ENCODE measurements at places on chromosomes 2 and 18.

GRCh38 chr18:37252854-37253393 is 312.7 kb downstream of the CELF4 start:
- DNase-seq, result no peak

DNA sequence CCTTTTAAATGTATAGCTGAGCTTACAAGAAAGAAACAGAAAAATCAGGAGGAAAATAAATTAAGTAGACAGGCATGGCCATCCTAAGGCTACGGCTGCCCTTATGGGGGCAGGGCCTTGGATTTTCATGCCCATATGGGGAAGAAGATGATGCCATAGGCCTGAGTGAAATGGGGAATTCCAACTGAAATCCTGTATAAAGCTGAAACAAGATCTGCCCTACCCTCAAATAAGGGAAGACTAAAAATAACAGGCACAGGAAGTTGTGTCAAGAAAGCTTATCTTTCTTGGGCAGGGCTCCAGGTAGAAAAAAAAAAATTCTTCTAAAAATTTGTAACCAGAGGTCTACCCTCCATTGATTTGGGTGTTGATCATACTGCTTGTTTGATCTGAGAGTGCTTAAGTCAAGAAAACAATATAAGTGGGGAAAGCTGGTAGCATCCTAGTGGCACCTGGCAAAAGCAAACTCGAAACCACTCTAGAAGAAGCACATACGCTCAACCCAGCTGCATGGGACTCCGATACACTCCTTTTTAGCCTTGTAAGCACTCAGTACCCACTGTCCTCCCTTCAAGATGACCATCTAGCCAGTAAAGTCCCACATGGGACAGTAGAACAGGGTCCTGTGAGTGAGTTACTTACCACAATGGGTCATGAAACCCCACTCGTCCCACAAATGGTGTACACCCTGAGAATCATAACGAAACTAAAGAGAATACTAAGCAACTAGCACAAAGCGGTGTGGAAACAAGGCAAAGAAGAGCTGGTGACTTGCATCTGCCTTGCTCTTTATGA is 22.3 kb downstream of the DNAH7 start:
- DNase-seq, result no peak

- DNase-seq, result no peak
These were observed 16.9 kb upstream of the COL6A3 start for GRCh38 chr2:237430861-237431260.

DNA sequence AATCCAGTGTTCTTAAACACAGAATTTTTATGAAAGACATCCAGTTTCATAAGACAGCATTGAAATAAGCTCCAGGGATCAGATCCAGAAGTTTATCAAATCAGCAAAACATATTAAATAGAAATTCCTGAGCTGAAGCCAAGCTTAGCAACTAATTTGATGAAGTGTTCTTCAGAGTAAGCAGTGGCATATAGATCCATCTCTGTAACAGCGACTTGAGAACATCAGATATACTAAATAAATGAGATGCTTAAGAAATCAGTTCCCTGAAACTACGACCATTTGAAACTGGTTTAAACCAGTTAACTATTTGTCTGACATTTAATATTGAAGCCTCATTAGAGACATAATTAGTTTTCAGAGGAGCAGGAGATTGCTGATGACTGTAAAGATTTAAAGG is 34.1 kb downstream of the PPP1R1C start:
- no peak for DNase-seq

GRCh38 chr2:205858881-205859441 is 176.7 kb downstream of the NRP2 start:
- DNase-seq, result no peak

DNA sequence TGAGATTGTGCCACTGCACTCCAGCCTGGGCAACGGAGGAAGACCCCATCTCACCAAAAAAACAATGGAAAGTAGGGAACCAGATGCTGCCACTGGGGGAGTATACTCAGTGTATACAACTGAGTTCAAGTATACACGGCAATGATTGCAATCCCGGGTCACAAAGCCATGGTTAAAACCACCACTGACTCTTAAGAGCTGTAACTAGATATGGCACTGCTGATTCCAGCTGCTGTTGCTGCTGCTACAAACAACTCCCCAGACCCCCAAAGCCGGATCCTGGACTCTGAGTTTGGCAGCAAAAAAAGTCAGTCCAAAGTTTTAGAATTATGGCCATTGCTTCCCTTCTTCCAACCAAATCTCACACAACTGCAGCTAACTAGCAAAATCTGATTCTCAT is 43.7 kb upstream of the COX7A2L start:
- no peak for DNase-seq

DNA sequence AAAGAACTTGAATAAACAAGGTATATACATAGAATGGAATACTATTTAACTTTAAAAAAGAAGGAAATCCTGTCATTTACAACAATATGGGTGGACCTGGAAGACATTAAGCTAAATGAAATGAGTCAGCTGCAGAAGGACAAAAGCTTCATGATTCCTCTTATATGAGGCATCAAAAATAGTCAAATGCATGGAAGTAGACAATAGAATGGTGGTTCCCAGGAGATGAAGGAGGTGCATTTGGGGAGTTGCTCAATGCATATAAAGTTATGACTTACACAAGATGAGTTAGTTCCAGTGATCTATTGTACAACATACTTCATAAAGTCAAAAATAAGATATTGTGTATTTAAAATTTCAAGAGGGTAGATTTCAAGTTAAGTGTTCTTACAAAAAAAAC is 426.1 kb upstream of the UBE2E3 start:
- no peak for DNase-seq

GRCh38 chr2:219459460-219460311 is 25.0 kb downstream of the SPEG start:
- DNase-seq, result peak; percentile 11

DNA sequence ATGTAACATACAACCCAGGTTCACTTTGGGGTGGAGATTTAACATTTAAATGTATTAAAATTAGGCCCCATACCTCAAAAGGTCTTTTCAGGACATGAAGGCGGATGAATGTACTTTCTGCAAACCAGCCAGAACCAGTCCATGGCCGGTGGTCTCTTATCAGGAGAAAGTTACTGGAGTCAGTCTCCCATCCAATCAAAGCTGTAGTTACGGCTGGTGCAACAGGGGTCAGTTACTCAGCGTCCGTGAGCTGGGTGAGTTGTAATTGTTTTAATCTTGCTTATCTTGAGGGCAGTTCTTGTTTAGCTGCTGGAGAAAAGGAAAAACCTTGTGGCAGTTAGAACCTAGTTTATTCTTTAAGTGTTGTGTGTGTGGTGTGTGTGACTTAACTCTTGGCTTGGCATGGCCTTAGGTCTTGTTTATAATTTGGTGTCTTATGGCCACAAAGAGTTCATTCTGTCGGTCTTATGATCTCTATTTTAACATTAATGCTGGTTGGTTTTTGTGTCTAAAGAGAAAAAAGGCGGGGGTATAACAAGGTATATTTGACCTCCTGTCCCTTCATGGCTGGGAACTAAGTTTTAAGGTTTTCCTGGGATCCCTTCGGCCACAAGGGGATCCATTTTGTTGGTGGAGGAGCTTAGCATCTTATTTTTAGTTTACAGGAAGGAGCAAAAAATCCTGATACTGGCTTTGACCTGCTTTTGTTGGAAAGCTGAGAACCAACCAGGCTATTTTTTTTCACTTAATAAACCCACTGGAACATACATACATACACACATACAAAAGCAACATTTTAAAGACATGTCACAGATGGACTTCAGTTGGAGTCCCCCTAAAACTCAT is 143.5 kb upstream of the NCK2 start:
- no peak for DNase-seq

DNA sequence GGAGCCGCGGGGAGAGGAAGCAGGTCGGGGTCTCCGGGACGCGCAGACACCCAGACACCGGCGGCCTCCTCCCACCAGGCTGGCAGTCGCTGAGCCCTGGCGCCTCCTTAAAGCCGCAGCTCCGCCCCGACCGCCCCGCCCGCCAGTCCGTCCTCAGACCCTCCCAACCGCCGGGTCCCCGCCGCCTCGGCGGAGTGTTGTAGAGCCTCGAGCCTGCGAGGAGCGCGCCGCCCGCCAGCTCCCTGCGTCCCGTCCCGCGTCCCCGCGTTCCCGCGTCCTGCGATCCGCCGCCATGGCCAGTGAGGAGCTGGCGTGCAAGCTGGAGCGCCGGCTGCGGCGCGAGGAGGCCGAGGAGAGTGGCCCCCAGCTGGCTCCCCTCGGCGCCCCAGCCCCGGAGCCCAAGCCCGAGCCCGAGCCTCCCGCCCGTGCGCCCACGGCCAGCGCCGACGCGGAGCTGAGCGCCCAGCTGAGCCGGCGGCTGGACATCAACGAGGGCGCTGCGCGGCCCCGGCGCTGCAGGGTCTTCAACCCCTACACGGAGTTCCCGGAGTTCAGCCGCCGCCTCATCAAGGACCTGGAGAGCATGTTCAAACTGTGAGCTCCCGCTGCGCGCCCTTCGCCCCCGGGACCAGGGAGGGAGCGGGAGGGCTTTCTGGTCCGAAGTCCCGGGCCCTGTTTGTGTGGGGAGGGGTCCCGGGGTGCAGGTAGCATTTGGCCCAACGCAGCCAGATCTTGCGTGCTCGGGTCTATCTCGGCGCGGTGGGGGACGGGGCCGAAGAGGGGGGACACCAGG is at the start of gene EFHD1:
Gene EFHD1 (plus strand): TSS at position 192 of the 793 bp plus-strand sequence. CDS start 101 bp downstream, at position 293.
- DNase-seq, result peak; percentile 25

GRCh38 chr2:191862156-191862775 is 15.4 kb upstream of the CAVIN2 start:
- no peak for DNase-seq

- DNase-seq, result no peak
These were observed 232.8 kb downstream of the GRB14 start for GRCh38 chr2:164388511-164388910.

- DNase-seq, result no peak
These were observed 175.2 kb downstream of the TMEM200C start for GRCh38 chr18:5720132-5720531.

- DNase-seq, result no peak
These were observed 7.5 kb upstream of the SCLY start for GRCh38 chr2:238053191-238053776.

GRCh38 chr2:21251216-21251980 is 127.6 kb downstream of the TDRD15 start:
- no peak for DNase-seq

DNA sequence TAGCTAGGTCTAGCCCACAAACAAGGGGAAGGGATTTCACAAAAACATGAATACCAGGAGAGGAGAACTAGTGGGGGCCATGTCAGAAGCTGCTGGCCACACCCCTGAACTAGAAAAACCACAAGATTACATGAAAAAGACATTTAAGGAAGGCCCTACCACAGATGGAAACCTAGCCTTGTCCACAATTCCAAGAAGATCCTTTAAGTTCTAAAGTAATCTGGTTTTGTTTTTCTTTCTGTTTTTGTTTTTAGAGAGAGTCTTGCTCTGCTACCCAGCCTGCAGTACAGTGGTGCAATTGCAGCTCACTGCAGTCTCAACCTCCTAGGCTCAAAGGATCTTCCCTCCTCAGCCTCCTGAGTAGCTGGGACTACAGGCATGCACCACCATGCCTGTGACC is 34.2 kb upstream of the CAB39 start:
- DNase-seq, result no peak

DNA sequence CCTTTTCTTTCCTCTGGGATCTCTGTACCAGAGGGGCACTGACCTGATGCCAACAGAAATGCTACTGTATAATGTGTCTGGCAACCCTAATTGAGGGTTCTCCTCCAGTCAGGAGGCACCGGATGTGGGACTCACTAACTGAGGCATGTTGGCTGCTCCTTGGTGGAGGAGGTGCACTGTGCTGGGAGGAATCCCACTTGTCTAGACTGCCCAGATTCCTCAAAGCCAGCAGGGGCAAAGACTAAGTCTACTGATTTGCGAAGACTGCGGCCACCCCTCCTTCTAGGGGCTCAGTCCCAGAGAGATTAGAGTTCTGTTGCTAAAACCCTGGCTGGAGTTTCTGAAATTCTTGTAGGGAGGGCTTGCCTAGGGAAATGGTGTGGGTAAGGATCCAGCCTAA is 1192.1 kb downstream of the DPP10 start:
- no peak for DNase-seq

DNA sequence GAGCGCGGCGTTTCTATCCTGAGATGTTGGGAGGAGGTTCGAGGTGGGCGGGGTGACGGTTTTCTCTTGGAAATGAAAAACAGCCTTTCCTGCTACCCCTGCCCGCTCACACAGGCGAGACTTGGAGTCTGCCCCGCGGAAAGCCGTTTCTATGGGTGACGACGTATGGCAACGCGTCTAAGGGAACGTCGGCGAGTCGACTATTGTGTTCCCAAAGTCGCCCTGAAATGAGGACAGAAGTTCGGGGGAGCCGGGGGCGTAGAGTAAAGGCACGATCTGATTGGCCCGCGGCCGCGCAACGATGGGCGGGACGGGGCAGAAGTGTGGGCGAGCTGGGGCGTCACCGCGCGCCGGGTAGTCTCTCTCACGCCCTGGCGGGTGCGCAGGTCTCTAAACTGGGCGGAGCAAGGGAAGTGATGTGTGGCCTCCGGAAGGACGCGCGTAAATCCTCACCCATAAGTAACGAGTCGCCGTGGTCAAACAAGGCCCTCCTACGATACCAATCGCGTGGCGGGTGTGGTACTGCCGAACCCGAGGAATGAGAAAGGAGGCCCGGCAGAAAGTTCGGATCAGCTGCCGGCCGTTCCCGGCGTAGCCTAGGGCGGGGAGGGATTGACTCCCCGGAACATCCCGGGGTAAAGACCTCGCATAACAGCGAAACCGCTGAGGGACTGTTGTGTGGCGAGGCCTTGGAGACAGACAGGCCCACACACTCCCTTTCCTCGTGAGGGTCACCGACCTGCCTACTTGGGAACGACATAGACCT is 89.6 kb downstream of the FAM161A start:
- peak; percentile 91 for DNase-seq

- DNase-seq, result no peak
These were observed 29.9 kb upstream of the STK39 start for GRCh38 chr2:168277276-168277675.

- DNase-seq, result no peak
These were observed 608.9 kb downstream of the SUCLG1 start for GRCh38 chr2:83850071-83850725.

All from activated effector memory CD4-positive, alpha-beta T cell treated with Interleukin-2 at 50 U/mL for 16 hours (primary cell).